AG20443 (cell line): ENCODE measurements at places on chromosomes 11 and 22.

GRCh38 chr11:80746300-80746699 lies 1305.5 kb upstream of the TENM4 start:
- no peak for DNase-seq

GRCh38 chr22:32743046-32743445 lies 58.5 kb upstream of the TIMP3 start:
- no peak for DNase-seq

DNA sequence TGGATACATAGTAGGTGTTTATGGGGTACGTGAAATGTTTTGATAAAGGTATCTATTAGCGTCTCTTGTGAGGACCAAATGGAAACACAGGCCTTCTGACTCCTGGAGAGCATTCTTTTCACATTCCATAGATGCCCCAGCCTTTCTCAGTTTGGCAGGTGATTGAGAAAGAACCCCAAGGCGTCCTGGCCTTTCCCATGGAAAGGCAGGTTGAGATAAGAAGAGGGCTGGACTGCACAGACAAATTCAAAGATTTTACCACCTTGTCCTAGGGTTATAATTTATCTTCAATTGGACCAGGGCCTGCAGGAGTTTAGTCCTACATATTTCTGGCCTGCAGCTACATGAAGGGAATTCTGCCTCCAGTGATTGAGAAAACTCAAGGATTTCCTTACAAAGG lies 661 bp upstream of the OLFML1 start:
- no peak for DNase-seq

DNA sequence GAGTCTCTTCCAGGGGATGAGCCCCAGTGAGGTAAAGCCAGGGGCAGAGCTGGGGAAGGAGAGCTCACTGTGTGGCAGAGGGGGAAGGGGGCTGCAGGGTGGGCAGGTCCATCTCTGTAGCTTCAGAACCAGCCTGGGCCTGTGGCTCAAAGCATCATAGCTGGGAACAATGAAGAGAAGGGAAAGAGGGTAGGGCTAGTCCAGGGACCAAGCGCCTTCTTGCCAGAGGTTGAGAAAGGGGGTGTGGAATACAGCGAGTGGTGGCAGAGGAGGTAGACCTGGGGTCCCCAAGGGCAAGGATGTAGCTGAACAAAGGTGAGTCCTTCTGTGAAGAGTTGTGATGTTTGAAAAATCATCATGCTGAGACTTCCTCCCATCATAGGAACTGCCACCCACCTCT lies 1.2 kb upstream of the PLA2G3 start:
- DNase-seq, result no peak

DNA sequence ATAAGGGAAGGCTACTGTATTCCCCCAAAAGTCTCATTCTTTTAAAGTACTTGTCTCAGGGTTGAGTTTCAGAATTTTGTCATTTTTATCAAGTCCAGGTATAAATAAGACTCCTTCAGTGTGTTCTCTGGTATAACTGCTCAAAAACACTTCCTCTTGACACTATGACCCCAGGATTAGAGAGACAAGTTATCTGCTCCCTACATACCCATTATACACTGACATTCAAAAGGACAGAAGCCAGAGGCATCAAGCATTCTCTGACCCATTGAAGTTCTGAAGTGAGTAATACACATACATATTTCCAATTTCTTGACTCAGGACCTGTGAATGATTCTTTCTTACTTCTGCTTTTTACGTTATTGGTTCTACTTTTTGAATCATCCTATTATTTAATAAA lies 447.8 kb upstream of the CNTN5 start:
- no peak for DNase-seq

DNA sequence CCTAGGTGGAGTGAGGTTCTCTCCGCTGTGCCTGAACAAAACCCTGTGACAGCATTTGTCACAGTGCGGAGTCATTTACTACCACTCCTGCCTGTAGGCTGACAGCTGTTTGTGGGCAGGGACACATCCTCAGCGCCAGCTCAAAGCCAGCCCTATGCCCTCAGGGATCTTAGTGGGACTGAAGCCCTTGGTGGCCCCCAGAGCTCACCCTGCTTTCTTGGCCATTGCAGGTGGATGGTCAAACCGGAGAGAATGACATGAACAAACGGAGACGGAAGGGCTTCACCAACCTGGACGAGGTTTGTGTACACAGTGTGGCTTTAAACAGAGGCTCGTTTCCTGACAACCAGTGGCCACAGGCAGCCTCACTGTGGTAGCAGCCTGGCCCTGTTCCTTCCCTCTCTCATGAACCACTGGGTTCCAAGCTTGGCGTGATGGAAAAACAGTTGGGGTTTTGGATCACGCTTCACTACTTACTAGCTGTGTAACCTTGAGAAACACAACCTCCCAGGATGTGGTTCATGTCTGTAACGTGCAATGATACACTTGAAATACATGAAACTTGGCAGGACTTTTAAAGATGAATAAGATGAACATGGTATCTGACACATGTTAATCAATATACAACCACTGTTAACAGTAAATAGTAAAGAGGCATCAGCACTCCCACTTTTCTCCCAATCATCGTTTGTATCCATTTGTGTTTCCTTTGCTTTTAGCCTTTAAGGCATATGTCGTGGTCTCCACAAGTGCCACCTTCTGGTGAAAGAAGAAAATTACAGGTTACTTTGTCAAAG lies 125.8 kb downstream of the MICAL2 start:
- DNase-seq, result peak; percentile 69

DNA sequence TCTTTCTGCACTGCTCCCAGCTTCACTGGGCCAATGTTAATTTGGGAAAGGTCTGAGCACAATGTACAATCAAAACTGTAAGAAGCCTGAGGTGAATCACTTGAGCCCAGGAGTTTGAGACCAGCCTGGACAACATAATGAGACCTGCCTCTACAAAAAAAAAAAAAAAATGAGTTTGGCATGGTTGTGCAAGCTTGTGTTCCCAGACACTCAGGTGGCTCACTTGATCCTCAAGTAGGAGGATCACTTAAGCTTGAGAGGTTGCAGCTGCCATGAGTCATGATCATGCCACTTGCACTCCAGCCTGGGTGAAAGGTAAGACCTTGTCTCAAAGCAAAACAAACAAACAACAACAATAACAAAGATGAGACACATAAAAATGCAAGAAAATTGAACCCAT lies 38.6 kb upstream of the SC5D start:
- DNase-seq, result no peak

GRCh38 chr11:128618603-128619002 lies 31.2 kb upstream of the ETS1 start:
- no peak for DNase-seq

DNA sequence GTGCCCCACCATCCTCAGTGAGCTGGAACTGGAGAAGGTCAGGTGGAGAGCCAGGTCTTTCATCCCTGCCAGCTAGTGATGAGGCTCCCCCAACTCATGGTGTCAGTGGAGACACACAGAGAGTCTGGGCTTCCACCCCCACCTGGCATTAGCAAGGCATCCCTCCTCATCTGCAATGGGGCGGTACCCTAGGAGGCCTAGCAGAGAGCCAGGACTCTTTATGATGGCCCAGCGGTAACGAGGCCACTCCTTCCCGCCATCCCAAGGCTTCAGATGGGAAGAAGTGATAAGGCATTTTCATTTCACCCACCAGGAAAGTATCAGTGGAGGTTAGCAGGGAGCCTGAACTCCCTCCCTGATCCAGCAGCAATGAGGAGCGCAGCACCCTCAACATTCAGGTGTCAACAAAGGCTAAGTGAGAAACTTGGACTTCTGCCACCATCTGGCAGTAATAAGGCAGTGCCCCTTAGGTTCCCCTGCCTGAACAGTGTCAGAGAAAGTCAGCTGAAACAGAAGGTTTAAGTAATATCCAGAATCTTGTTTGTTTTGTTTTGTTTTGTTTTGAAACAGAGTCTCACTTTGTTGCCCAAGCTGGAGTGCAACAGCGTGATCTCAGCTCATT lies 40.5 kb upstream of the FBLN1 start:
- DNase-seq, result no peak

- no peak for DNase-seq
These were observed 2.8 kb downstream of the HTR3A start for GRCh38 chr11:113977701-113978100.

DNA sequence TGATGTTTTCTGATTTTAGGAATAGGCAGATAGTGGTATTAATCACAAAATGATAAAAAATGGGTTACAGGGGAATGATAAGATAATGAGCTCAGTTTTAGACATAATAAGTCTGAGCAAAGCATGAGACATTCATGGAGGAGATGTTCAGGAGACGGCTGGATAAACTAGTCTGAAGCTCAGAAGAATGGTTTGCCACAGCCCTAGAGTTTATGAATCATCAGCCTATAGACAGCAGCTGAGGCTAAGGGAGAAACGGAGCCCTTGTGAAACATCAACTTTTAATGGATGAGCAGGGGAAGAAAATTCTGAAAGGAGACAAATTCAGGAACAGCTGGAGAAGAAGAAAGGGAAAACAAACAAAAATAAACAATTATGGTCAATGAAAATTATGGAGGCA lies 87.2 kb downstream of the RELT start:
- peak; percentile 72 for DNase-seq

GRCh38 chr11:120089036-120090001 lies 48.6 kb downstream of the TRIM29 start:
- no peak for DNase-seq

- no peak for DNase-seq
These were observed 403.5 kb upstream of the LUZP2 start for GRCh38 chr11:24093375-24093774.

GRCh38 chr22:43297270-43298061 lies 45.7 kb downstream of the SCUBE1 start:
- DNase-seq, result no peak

DNA sequence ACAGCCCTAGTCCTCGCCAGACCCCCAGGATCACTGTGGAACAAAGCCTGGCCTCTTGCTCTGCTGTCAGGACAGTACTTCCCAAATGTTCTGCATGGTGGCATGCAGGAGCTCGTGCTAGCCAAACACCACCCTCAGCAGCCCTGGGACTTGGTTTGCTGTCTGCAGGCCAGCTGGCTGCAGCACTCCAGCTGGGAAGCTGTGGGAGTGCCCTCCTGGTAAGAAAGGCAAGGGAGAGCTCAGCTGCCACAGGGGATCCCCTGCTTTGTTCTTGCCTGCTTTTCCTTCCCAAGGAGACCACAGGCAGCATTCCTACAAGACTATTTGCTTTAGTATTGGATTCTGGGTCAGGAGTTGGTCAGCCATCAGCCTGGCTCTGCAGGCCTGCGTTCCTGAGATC lies 27.9 kb downstream of the TCIRG1 start:
- DNase-seq, result no peak

DNA sequence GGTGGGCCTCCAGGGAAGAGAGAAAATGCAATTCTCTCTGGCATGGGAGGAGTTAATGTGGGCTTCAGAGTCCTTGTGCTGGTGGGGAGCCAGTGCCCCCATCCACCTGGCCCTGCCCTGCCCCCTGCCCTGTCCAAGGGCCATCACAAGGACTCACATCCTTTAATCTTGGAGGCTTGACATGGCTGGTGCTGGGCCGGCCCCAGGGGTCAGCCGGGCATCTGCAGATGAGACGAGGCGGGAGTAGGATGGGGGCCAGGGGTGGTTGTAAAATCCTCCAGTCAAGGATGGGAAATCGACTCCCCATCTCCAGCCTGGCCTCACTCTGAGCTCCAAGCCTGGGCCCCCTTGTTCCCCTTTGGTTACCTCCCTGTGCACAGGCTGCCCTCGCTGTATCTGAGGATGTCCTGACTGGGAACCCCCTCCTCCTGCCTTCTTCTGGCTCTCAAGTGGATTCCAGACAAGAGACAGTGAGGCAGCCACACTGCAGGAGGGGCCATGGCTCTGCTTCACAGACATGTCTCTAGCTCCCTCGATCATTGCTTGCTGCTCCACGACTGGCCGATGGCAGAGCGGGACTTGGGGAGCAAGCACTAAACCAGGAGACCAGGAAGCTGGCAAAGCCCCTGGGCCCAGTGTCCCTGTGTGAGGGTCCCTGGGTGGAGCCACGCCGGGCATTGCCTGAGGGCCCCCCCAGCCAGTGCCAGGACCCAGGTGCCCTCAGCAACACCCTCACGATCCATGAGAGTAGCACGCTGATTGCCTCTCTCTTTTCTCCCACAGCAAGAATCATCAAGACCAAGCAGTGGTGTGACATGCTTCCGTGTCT lies 1120.5 kb downstream of the BRD1 start:
- no peak for DNase-seq

DNA sequence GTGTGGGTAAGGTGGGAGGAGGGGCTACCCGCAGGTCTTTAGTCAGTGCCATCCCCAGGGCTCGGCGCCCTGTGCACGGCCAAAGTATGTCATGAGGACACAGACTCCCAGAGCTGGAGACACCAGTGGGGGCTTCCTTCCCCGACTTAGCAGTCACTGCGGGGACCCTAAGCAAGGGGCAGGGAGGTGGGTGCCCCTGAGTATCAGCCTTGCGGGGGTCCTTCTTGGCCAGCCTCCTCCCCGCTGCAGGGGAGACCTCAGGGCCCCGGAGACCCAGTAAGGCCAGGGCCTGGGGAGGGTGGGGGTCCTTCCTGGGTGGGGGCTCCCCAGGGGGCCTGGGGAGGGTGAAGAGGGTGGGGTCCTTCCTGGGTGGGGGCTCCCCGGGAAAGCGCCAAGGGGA lies 673.8 kb downstream of the BRD1 start:
- no peak for DNase-seq

DNA sequence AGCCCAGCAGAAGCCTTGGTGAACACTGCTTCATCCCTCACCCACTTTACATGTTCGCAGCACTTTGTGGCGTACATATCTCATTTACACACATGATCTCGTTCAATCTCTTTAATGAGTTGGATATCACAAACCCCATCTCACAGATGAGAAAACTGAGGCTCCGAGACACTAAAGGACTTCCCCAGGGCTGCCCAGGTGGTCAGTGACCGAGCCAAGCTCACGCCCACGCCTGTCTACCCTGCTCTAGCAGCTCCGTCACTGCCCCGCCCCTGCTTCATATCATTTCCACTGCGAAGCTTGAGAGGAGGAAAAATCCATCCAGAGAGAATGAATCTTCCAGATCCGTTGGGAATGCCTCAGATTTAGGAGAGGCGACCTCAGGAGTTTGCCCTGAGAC lies 11.8 kb upstream of the DSCAML1 start:
- DNase-seq, result no peak

DNA sequence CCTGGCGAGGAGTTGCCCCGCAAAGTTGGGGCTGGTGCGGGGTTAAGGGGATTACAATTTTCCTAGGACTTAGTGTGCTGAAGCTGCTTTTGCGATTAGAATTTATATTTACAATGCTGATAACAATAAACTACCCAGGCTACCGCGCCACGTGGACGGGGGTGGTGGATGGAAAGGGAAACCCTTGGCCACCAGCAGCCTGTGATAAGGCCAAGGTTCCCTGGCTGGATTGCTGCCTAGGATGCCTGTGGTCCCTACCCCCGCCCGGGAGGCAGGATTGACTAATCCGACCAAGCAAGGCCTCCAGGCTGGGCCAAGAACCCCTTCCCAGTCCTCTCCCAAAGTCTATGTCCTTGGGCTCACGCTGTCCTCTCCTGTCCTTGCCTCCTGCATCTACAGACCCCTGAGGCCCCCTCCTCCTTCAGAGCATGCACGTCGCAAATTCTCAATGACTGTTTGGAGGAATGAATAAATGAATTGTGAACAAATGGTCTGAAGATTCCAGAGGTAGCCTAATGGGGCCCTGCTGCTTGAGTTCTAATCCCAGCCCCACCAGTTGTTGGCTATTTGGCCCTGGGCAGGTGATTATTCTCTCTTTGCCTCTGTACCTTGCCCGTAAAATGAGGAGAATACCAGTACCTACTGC lies 7.6 kb upstream of the CHKA start:
- peak; percentile 67 for DNase-seq
